ENCODE measurements at places on chromosomes 2 and 18.

- peak; percentile 89 for DNase-seq
Observed at GRCh38 chr2:94874277-94874997, 3.2 kb downstream of the TEKT4 start.

DNA sequence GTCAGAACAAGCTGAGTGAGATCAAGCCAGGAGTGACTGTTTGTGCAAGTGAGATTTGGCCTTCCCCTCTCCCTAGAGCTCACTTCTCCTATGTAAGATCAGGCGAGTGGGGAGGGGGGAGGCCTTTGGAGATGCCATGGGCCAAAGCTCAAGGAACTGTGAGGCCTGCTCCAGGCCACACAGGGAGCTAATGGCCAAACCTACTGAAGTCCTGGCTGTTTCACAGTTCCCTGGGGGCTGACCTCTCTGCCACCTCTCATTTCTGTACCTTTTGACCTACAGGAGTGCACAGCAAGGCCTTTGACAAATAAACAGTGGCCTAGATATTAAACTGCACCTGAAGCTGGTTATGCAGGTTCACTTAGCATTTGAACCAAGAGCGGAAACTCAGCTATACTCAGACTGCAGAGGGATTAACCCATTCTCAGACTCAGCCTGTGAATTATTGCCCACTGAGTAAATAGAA is 235.0 kb upstream of the NT5C1B start:
- DNase-seq: no peak

DNA sequence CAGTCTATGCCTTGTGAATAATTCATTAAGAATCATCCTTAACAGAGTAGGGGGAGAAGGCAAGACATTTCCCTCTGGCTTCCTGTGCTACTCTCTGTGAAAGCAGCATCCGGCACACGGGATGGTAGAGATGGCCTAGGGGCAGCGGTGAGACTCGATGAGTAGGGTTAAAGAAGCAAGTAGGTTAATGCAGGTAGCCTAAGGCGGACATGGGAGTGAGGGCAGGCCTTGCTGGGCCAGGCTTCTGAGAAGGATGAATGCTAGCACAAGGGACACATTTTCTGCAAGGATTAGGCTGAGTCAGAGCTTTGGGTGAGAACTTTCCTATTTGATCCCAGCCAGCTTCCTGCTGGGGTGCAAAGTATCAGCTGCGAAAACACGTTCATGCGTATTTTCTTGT is 80.8 kb downstream of the NXPH2 start:
- DNase-seq: no peak

GRCh38 chr2:66555501-66556324 is 120.8 kb downstream of the MEIS1 start:
- DNase-seq: no peak

GRCh38 chr2:214604861-214605260 is 194.0 kb downstream of the VWC2L start:
- DNase-seq: no peak

- DNase-seq: no peak
Observed at GRCh38 chr2:64853306-64853705, 135.9 kb upstream of the SLC1A4 start.

GRCh38 chr2:137050949-137051348 is 285.6 kb downstream of the THSD7B start:
- no peak for DNase-seq

DNA sequence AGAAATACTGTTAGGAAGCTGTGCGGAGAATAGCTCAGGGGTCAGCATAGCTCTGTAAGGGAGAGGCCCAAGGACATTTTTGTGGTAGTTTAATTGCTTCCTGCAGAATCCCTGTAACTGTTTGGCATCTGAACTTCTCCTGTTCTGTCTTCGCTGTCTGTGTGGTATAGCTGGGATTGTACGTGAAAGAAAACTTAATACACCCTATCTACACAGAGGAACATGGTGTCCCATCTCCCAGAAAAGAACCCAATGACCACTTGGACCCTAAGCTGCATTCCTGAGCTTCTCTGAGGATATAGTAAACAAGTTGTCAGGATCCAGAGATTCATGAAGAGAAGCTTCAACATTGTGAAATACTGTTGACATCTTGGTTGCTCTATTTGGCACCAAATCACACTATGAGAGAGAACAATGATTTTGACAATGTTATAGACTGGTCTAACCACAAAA is 81.3 kb downstream of the CDC42EP3 start:
- DNase-seq: no peak

DNA sequence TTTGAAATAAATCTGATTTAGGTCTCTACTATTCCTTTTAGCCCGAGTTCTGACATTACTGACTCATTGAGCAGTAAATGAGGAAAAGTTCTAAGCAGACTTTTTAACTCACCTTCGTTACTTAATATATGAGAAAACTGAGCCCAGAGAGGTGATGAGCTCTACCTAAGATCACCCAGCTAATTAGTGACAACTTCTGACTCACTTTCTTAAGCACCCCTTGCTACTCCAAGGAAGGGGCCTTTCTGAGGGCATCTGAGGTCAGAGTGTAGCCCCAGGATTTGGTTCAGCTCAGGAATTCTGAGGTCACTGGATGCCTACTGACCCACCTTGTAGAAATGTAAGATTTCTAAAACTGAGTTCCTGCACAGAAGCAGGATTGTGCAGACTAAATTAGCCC is 102.2 kb upstream of the FZD5 start:
- DNase-seq: no peak

GRCh38 chr2:118667964-118668363 is 179.5 kb downstream of the EN1 start:
- DNase-seq: no peak

- no peak for DNase-seq
Observed at GRCh38 chr2:235542733-235543127, 48.9 kb downstream of the AGAP1 start.

GRCh38 chr2:231677632-231678104 is 30.7 kb upstream of the PTMA start:
- DNase-seq: peak; percentile 91

- DNase-seq: no peak
Observed at GRCh38 chr2:157043786-157044185, 213.7 kb upstream of the GALNT5 start.

- DNase-seq: no peak
Observed at GRCh38 chr18:9695605-9696004, 12.5 kb upstream of the RAB31 start.

DNA sequence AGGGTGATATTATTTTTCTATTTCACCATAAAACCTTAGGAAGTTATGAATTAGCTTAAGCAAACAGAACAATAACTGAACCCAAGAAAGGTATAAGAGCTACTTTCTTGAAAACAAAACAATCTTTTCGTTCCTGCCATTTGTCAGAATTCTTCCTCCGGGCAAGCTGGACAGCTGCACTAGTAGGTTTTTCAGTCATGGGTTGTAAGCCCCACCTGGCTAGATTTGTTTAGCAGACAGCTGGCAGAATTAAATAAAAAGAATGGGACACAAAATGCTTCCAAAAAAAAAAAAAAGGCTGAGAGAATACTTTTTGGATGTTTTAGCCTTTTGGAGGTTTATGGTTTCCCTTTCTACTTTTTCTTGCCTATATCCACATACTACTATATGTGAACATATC is 694.1 kb downstream of the ARHGAP15 start:
- DNase-seq: no peak

DNA sequence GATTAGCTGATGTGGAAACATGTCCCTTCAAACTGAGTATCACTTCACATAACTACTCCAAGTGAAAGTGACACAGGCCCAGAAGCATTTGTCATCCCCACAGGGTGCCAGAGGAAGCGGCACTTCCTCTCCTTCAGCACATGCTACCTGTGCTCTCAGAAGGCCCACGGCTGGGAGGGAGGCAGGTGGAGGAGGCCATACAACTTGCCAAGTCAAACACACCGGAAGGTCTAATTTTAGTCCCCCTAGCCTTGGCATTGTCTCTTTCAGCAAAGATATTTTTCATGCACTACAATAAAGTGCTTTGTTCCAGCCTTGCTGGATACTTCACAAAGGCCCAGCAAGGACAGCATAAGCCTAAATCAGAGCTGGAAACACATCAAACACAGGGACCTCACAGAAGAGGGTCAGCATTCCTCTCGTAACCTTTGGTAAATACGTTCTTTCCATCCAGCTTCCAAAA is 38.0 kb downstream of the VSNL1 start:
- DNase-seq: no peak

DNA sequence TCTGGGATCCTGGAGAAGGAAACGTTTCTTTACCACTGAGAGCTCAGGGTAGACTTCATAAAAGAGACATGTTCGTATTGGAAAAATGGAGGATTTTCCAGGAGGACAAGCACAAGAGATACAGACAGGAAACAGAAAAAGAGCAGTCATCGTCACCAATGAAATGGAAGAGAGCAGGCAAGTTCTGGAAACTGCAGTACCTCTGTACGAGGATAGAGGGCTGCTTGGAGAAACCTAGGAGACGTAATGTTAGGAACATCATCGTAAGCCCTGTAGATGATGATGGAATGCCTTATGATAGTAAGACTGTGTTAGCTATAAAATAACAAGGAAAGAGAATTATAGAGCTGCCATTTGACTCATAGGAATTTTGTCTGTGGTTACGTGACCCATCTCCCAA is 121.1 kb upstream of the KLHL14 start:
- DNase-seq: no peak

GRCh38 chr18:13574761-13575160 is 151.6 kb downstream of the FAM210A start:
- no peak for DNase-seq

GRCh38 chr2:226118471-226119429 is 680.9 kb downstream of the IRS1 start:
- no peak for DNase-seq

DNA sequence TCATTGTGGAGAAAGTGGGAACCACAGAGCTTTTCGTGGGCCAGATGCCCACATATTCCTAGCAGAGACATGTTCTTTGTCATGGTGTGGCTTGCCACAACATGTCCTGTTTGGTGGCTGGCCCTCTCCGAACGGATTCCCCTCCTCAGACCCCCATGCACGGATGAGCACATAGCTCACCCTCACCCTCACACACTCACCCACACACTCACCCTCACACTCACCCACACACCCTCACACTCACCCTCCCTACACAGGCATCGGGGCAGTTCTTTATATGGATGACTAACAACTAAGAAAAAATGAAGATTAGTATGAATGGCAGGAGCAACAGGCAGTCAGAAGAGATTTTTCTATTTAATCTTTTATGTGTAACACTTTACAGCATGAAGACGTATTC is 149.9 kb downstream of the ZNF236 start:
- peak; percentile 29 for DNase-seq

GRCh38 chr2:220748875-220749479 is 823.1 kb downstream of the EPHA4 start:
- DNase-seq: no peak

DNA sequence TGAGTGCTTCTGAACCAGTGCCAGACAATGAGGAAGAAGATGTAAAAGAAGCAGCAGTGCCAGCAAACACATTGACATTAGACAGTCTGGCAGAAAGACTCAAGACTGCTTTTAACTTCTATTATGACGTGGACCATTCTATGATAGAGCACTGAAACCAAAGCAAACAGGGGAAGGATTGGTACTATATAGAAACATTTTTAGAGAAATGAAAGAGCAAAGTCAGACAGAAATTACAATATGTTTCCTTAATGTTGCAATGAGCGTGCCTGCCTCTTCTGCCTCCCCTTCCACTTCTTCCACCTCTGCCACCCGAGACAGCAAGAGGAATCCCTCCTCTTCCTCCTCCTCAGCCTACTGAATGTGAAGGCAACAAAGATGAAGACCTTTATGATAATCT is 39.7 kb downstream of the DHX57 start:
- DNase-seq: no peak

DNA sequence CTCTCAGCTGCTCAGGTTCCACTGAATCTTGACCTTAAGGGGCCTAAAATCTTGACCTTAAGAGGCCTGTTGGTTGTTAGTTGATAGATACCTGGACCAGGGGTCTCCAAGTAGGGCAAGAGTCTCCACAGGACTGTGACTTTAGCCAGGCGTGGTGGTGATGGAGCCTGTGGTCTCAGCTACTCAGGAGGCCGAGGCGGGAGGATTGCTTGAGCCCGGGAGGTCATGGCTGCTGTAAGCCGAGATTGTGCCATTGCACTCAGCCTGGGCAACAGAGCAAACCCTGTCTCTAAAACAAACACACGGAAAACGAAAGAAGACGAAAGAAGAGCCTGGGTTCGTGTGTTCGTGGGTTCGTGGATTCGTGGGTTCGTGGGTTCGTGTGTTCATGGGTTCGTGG is 120.2 kb upstream of the CTDP1 start:
- DNase-seq: no peak

DNA sequence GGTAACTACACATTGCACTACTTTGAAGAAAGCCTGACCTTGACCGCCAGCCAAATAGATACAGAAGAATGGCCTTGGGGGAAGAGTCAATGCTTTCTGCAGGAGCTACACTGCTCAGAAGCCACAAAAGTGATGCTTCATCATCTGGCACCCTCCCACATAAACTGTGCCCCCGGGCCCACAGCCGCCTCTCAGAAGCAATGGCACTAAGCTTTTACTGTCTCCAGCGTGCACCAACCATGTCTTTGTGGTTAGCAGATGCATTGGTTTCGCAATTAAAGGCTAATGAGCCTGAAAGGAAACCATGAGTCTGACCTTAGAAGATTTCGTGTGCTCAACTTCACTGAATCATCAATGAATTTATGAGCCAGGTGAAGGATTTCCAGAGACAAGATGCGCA is 209.4 kb upstream of the TRIB2 start:
- peak; percentile 79 for DNase-seq
